Naive thymus-derived CD8-positive, alpha-beta T cell (primary cell): ENCODE measurements at places on chromosomes 16 and 17.

- peak; percentile 54 for DNase-seq
- peaks cover 8% of the 10 kb centered on the region for H3K36me3 ChIP-seq
- no peaks in the 10 kb centered on the region for H3K27me3 ChIP-seq
- peak overlapping the region; percentile 96 for H3K4me3 ChIP-seq
- H3K4me1 ChIP-seq, result peaks cover 35% of the 10 kb centered on the region
Observed at GRCh38 chr17:74749279-74750038, 1.0 kb downstream of the NHERF1 start.

DNA sequence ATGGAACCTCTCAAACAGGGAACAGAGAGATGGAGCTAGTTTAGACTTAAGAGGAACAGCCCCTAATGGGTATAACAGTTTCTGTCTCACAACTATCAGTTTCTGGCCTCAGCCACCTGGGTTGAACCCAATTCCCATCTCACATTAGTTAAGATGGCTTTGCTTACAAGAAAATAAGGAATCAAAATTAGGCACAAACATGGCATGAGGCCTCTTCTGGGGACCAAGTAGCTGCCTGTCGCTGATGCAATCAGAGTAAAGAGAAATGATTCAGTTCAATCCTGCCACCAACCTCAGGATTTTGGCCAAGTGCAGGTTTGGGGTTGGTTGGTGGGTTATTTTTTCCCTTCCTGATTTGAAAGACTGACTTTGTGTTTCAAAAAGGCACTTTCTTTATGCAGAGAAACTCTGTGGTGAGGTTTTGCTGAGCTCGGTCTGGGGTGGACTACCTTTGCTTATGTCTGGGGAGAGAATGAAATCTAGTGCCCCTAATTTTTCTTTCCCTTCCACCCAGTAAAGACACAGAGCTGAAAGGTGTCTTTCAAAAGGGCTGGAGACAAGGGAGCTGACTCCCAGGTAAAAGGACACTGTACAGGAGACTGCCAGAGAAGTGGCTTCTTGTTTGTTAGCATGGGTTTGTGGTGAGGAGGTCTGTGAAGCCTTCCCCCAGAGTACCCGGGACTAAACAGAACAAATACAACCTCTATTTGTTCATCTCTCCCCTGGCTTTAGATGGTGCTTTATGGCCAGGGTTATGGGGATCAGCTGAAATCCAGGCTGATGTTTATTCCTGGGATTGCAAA lies 44.8 kb upstream of the NFAT5 start:
- no peak overlapping the region for H3K4me3 ChIP-seq
- DNase-seq, result no peak
- H3K36me3 ChIP-seq, result no peaks in the 10 kb centered on the region
- peak overlapping the region; percentile 31 for H3K27ac ChIP-seq
- peaks cover 1% of the 10 kb centered on the region for H3K4me1 ChIP-seq

- no peaks in the 10 kb centered on the region for H3K4me1 ChIP-seq
- no peaks in the 10 kb centered on the region for H3K36me3 ChIP-seq
Observed at GRCh38 chr17:29383686-29384085, 6.5 kb upstream of the TAOK1 start.

DNA sequence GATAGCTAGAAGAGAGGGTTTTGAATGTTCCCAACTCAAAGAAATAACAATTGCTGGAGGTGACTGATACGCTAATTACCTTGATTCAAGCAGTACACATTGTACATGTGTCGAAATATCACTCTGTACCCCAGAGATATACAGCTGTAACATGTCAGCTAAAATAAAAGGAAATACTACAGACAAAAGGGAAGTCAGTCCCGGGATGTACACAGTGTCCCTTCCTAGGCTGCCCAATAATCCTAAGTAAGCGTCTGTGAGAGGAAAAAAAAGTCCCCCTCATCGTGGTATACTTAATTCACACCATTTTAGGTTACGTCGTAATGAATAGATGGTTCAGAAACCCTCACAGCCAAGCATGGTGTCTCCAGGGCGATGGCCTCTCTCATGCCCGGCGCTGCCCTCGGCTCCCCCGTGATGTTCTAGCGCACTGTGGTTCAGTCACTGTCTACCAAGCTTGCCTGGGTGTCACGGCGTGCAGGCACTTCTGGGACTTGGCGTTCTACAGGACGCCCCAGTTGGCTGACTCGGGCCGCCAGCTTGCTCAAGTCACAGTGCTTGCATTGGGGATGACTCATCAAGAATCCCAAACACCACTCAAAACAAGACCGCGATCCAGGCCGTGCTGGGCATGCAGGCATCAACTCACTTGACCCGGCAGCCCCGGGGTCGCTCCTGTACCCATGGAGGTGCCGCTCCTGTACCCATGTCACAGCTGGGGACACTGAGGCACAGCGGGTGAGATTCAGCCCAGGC lies 27.6 kb downstream of the CCDC40 start:
- no peaks in the 10 kb centered on the region for H3K4me1 ChIP-seq
- no peak for DNase-seq
- H3K36me3 ChIP-seq, result no peaks in the 10 kb centered on the region
- H3K27ac ChIP-seq, result no peak overlapping the region

DNA sequence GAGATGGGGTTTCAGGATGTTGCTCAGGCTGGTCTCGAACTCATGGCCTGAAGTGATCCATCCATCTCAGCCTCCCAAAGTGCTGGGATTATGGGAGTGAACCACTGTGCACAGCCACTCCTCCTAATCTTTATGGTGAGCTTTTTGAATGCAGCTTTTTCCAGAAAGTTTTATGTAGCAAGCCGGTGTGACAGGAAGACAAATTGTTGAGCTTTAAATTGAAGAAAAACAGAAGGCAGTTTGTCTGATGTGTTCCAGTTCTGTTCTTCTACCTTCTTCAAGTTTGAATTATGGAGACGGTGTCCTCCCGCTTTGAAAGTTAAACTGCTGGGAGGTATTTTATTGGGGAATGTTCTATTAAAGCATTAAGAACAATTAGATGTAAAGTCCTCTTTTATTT lies 177.1 kb downstream of the SNX29 start:
- peaks cover 15% of the 10 kb centered on the region for H3K4me1 ChIP-seq
- no peak overlapping the region for H3K4me3 ChIP-seq
- H3K27ac ChIP-seq, result no peak overlapping the region
- H3K36me3 ChIP-seq, result peaks cover 2% of the 10 kb centered on the region
- H3K27me3 ChIP-seq, result no peaks in the 10 kb centered on the region

GRCh38 chr16:52967744-52968143 lies 85.0 kb downstream of the CHD9NB start:
- H3K36me3 ChIP-seq, result no peaks in the 10 kb centered on the region
- no peaks in the 10 kb centered on the region for H3K4me1 ChIP-seq
- no peak overlapping the region for H3K4me3 ChIP-seq
- peaks cover 9% of the 10 kb centered on the region for H3K27me3 ChIP-seq

DNA sequence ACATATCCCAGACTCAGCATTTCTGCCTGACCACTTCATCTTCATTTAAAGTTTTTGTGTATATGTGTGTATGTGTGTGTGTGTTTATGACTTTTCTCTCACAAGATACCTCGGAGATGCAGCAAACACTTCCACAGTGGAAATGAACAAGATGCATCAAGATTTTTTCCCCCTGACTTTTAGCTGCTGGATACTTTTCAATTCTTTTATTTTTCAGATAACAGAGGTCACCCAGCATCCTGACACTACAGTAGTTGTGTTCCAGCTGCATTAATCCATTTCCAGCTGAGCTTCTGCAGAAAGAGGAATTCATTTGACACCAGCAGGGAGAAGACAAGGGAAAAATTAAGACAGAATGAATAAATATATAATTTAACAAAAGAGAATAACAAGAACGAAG lies 130.2 kb upstream of the PSMD7 start:
- peaks cover 2% of the 10 kb centered on the region for H3K27me3 ChIP-seq
- H3K4me3 ChIP-seq, result no peak overlapping the region
- no peak overlapping the region for H3K27ac ChIP-seq
- no peak for DNase-seq

DNA sequence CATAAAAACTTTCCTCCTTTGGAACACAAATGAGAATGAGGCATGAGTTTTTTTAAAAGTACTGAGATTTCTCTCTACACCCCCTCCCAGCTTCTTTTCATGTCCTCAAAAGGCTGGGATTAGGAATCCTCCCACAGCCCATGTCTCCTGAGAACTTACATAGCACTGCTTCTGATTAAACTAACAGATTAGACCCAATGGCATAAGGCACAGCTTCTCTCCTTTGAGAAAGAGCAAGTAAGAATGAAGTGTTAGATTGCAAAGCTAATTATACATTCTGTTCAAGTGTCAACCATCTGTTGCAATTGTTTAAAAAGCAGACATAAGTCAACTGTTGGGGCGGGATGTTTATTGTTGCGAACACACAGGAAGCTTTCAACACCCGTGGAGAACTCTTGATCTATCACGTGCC lies 715.1 kb downstream of the CDH11 start:
- no peaks in the 10 kb centered on the region for H3K4me1 ChIP-seq
- H3K36me3 ChIP-seq, result peaks cover 6% of the 10 kb centered on the region
- no peak overlapping the region for H3K4me3 ChIP-seq
- no peak overlapping the region for H3K27ac ChIP-seq

GRCh38 chr16:17068524-17068923 lies 402.2 kb downstream of the XYLT1 start:
- H3K27ac ChIP-seq, result peak overlapping the region; percentile 37
- no peak for DNase-seq
- no peak overlapping the region for H3K4me3 ChIP-seq
- H3K4me1 ChIP-seq, result peaks cover 16% of the 10 kb centered on the region
- H3K27me3 ChIP-seq, result no peaks in the 10 kb centered on the region
- no peaks in the 10 kb centered on the region for H3K36me3 ChIP-seq

- H3K27me3 ChIP-seq, result no peaks in the 10 kb centered on the region
- no peak for DNase-seq
- peaks cover 40% of the 10 kb centered on the region for H3K4me1 ChIP-seq
- H3K36me3 ChIP-seq, result peaks cover 2% of the 10 kb centered on the region
- H3K4me3 ChIP-seq, result peak overlapping the region; percentile 93
- H3K27ac ChIP-seq, result peak overlapping the region; percentile 91
Observed at GRCh38 chr16:31071861-31072260, 2.2 kb downstream of the ZNF668 start.

- H3K4me1 ChIP-seq, result no peaks in the 10 kb centered on the region
- no peak overlapping the region for H3K4me3 ChIP-seq
- H3K36me3 ChIP-seq, result no peaks in the 10 kb centered on the region
- H3K27ac ChIP-seq, result no peak overlapping the region
- no peaks in the 10 kb centered on the region for H3K27me3 ChIP-seq
Observed at GRCh38 chr17:39264119-39264518, 38.4 kb upstream of the STAC2 start.

DNA sequence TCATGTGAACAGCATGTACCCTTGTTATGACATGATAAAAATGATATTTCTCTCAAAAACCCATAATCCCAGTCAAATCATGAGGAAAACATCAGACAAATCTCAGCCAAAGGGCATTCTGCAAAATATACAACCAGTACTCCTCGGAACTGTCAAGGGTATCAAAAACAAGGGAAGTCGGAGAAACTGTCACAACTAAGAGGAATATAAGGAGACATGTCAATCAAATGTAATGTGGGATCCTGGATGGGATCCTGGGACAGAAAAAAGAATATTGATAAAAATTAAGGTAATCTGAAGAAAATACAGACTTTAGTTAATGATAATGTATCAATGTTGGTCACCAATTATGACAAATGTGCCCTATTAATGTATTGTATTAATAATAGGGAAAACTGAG lies 15.6 kb upstream of the CDYL2 start:
- no peaks in the 10 kb centered on the region for H3K36me3 ChIP-seq
- H3K4me3 ChIP-seq, result no peak overlapping the region
- no peak overlapping the region for H3K27ac ChIP-seq
- no peaks in the 10 kb centered on the region for H3K4me1 ChIP-seq
- DNase-seq, result no peak
- H3K27me3 ChIP-seq, result no peaks in the 10 kb centered on the region

- peaks cover 9% of the 10 kb centered on the region for H3K4me1 ChIP-seq
- no peaks in the 10 kb centered on the region for H3K27me3 ChIP-seq
- no peak for DNase-seq
Observed at GRCh38 chr17:60128171-60128859, 21.5 kb upstream of the CA4 start.

GRCh38 chr16:84138824-84139627 lies 6.0 kb downstream of the HSDL1 start:
- no peaks in the 10 kb centered on the region for H3K36me3 ChIP-seq
- DNase-seq, result no peak
- H3K4me3 ChIP-seq, result no peak overlapping the region
- peak overlapping the region; percentile 63 for H3K27ac ChIP-seq
- H3K27me3 ChIP-seq, result no peaks in the 10 kb centered on the region

DNA sequence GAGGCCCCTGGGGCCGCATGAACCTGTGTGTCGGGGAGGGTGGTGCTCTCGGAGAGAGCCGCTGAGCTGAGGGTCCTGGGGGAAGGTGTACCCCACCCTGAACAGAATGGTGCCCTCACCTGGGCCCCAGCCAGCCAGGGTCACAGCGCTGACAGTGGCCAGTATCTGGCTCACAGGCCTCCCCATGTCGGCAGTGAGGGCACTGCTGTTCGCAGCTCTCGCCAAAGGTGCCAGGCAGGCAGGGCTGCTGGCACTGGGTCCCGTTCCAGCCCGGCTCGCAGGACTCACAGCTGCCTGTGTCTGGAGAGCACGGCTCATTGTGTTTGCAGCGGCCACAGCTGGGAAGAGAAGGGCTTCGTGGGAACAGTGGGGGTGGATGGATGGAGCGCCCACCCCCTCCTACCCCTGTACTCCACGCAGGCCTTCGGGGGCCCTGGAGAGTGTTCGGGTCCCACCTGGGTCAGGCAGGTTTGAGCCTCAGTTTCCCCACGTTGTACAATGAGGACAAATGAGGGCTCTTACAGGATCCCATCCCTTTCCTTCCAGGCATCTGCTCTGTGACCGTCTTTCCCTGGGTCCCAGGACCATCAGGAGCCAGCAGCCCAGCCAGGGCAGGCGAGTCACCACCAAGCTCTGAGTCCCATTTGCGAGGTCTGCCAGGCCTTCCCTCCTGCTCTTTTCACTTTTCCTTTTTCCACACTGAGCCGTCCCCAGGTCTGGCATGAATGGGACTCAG lies 5.0 kb downstream of the SCARF1 start:
- no peak overlapping the region for H3K4me3 ChIP-seq
- H3K36me3 ChIP-seq, result no peaks in the 10 kb centered on the region
- H3K27me3 ChIP-seq, result no peaks in the 10 kb centered on the region
- H3K4me1 ChIP-seq, result peaks cover 5% of the 10 kb centered on the region

GRCh38 chr16:75038036-75038858 lies 39.4 kb downstream of the ZNRF1 start:
- DNase-seq, result no peak
- H3K4me3 ChIP-seq, result no peak overlapping the region
- peak overlapping the region; percentile 49 for H3K27ac ChIP-seq
- no peaks in the 10 kb centered on the region for H3K27me3 ChIP-seq

DNA sequence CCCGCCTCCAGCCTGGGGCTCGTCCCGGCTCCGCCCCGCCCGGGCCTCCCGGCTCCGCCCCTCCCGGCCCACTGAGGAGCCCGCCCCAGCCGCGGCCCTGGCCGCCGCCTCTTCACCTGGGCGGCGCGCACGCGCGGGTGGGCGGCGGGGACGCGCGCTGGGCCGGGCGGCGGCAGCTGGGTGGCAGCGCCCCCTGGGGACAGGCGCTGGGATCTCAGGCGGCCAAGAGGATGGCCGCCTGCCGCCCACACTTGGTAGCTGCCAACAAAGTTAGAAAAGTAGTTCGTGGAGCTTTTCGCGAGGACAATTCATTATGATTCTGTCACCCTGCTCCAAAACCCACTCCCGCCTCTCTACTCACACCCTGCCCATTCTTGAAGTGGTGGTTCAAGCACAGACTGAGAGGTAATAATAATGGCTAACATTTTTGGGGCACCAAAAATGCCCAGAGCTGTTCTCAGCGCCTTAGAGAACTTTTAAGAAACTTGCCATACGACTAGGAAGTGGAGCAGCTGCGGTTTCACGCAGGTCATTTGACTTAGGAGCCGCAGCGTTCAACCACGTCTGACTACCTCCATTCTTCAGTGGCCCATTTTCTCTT lies 340 bp upstream of the MYO1D start:
- peak overlapping the region; percentile 78 for H3K4me3 ChIP-seq
- DNase-seq, result peak; percentile 92
- peak overlapping the region; percentile 92 for H3K27ac ChIP-seq
- no peaks in the 10 kb centered on the region for H3K36me3 ChIP-seq
- H3K4me1 ChIP-seq, result peaks cover 15% of the 10 kb centered on the region
- H3K27me3 ChIP-seq, result peaks cover 10% of the 10 kb centered on the region
